CD4-positive, alpha-beta T cell (primary cell): ENCODE measurements at places on chromosomes 7 and 10.
A peak's percentile ranks its signal among the peaks of the same experiment; 100 is the strongest.

GRCh38 chr10:69901628-69902505 lies 100.2 kb downstream of the COL13A1 start:
- no peaks in the 10 kb centered on the region for H3K27me3 ChIP-seq
- no peak for DNase-seq
- no peaks in the 10 kb centered on the region for H3K4me1 ChIP-seq
- H3K4me3 ChIP-seq: no peak overlapping the region

GRCh38 chr10:79348640-79348988 lies 1.3 kb downstream of the PPIF start:
- DNase-seq: no peak
- H3K27me3 ChIP-seq: no peaks in the 10 kb centered on the region
- H3K4me3 ChIP-seq: peak overlapping the region; percentile 74
- H3K27ac ChIP-seq: peak overlapping the region; percentile 73

DNA sequence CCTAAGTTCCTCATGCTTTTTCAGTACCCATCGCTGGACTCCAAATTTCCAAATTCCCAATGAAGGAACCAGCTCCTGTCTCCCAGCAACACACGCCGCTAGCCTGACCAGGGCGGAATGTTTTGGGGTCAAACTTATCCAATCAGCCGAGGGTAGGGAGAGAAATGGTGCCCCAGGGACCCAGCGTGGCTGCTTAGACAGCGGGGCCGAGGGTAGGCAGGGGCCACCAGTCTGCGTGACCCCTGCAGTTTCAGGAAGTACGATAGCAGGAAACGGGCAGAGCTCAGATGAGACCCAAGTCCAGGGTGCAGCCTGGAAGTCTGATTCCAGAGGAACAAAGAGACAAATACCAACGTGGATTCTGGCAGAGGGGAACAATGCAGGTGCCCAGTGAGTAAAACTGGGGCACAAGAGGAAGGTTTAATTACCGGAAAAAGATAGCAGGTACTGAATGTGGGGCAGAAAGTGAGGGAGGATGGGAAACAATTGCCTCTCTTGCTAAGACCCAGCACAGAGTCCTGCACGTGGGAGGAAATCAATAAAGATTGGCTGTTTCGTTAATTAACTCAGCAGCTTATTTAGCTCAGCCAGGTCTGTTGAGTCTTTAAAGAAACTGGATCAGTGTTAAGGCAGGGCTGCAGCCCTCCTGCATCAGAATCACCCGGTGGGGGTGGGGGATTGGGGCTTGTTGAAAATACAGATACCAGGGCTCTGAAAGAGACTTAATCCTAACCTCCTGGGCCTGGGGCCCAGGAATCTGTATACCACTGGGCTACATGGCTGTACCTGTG lies 50.4 kb upstream of the NFE2L3 start:
- peak; percentile 22 for DNase-seq
- H3K4me1 ChIP-seq: peaks cover 45% of the 10 kb centered on the region
- H3K36me3 ChIP-seq: no peaks in the 10 kb centered on the region
- peak overlapping the region; percentile 35 for H3K4me3 ChIP-seq
- H3K27ac ChIP-seq: no peak overlapping the region
- H3K27me3 ChIP-seq: no peaks in the 10 kb centered on the region

DNA sequence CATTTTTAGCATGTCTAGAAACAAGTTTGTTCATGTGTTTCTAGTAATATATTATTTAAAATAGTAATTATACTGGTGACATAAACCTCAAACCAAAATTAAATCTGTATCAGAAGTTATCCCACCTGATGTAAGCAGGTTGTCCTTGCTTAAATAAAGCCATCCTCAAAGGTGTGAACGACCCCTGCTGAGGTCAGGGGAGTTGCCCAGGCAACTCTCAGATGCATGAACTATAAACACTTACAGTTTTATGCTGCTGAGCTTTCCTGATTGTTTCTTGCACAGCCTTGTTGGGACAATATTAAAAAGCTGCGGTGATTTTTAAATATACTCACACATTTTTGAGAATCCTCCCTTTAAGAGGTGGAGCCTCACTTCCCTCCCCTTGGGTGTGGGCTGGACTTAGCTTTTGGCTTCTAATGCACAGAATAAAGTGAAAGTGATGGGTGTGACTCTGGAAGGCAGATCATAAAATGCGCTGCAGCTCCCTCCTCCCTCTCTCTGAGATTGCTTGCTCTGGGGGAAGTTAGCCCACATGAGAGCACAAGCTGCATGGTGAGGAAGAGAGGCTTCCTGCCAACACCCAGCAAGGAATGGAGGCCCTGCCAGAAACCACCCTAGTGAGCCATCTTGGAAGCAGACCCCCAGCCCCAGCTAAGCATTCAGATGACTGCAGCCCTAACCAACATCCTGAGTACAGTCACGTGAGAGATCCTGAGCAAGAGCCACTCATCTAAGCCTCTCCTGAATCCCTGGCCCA lies 152.7 kb downstream of the SKIDA1 start:
- H3K36me3 ChIP-seq: no peaks in the 10 kb centered on the region
- no peak overlapping the region for H3K27ac ChIP-seq
- H3K4me3 ChIP-seq: no peak overlapping the region
- peaks cover 11% of the 10 kb centered on the region for H3K4me1 ChIP-seq
- H3K27me3 ChIP-seq: no peaks in the 10 kb centered on the region

DNA sequence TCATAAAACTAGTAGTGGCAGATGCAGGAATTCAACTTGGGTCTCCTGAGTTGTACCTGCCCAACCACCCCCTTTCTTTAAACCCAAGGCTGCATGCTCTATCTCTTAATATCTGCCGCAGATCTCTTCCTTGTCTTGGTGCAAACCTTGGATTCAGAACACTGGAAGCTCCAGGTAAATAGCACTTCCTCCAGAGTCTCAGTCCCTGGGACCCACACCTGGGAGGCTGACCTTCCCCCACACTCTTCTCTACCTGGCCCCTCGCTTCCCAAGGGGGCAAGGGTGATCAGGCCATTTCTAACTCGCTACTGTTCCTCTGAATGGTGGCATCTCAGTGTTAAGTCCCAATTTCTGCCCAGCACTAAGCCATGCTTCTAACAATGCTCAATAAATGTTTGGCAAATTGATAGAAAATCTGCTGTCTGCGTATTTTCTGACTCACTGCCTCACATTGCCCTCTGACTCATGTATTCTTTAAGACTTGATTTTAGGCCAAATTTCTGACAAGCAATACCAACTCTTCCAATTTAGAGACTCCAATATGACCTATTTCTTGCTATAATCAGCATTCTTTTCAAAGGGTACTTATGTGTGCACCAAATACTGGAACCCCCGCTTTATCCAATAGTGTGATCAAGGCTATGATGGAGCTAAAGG lies 68.0 kb upstream of the PPP1R3C start:
- H3K4me3 ChIP-seq: no peak overlapping the region
- no peak for DNase-seq
- no peaks in the 10 kb centered on the region for H3K36me3 ChIP-seq
- no peak overlapping the region for H3K27ac ChIP-seq
